ENCODE measurements at places on chromosomes 5 and 9.

DNA sequence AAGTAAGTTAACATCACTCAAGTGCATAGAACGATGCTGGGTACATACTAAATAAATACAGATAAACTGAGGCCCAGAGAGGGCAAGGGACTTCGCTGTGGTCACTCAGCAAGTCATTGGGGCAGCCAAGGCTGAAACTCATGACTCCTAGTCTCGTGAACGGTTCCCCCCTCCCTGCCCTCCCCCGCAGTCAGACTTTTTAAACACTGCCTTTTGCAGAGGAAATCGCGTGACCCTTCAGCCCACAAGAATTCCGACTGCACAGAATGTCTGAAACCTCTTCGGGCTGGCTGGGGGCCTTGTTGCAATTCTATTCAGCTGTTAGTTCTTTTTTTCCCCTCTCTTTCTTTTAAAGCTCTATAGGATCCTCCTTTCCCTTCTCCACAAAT lies 28.1 kb downstream of the NEK6 start:
- no peak for DNase-seq

DNA sequence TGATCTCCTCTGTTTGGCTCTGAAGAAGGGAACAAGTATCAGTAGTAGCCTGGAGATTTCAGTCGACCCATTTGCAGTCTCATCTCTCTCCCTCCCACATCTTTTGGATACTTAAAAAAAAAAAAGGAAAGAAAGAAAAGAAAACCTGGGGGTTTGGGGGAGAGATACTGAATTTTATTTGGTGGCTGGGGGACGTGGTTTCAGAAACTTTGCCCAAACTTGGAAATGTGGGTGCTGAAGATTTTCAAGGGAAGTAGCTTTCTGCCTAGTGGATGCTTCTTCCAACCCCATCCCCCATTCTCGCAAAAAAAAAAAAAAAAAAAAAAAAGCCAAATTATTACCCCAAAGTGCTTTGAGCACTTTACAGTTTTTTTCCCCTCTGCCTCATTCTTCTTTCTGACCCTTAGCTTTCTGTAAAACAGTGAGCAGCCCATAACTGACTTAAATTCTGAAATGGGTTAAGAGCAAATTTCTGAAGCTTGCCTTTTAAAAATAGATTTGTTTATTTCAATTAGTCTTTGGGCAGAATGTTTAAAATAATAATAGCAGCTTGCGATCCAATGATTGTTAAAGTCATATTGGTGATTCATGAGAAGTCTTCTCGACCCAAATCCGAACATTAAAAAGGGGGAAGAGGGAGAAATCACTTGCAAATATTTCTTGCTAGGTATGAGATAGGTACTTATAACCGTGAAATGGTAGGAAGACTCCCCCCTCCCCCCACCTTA lies 894 bp downstream of the FST start:
- DNase-seq: no peak

GRCh38 chr5:159877894-159878448 lies 38.3 kb upstream of the ADRA1B start:
- peak; percentile 51 for DNase-seq

GRCh38 chr9:121887553-121888437 lies 205.3 kb downstream of the TTLL11 start:
- peak; percentile 40 for DNase-seq

- no peak for DNase-seq
Measured at GRCh38 chr5:139646111-139646510, 2.0 kb upstream of the CXXC5 start.

GRCh38 chr5:89458332-89458656 lies 575.3 kb upstream of the MEF2C start:
- DNase-seq: no peak

Measured in heart right ventricle (tissue), 16 donors.